Astrocyte (in vitro differentiated cells and primary cell): ENCODE measurements at places on chromosomes 1 and 21. TPM values are rescaled to one million over a fixed set of nuclear protein-coding genes. Genes with fewer than 3 reads are reported as not detected.

MATN1 gene
- 0.32 and 0.34 TPM in 2 replicates for total RNA-seq

DNA sequence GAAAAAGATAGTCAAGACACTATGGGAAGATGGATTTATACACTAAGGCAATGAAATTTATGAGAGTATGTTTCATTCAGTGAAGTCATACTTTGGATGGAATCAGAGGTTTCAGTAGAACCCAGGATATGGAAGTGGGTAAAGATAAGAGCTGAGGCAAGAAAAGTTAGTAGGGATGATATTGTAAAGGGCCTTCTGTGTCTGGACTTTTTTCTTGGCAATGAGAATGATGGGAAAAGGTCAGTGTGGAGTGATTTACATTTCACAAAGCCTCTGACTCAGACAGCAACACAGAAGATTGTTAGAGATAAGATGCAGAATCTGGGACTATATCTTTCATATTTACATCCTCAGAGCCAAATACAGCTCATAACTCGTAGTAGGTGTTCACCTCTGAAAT, 32.1 kb downstream of the SH3BGR start:
- peak; percentile 70 for DNase-seq
- no peaks in the 10 kb centered on the region for H3K4me1 ChIP-seq
- no peak overlapping the region for H3K4me3 ChIP-seq

EPHB2 gene
- total RNA-seq: 7.5 and 8.4 TPM in 2 replicates

CNKSR1 gene
- total RNA-seq: 4.2 and 5.0 TPM in 2 replicates

DNA sequence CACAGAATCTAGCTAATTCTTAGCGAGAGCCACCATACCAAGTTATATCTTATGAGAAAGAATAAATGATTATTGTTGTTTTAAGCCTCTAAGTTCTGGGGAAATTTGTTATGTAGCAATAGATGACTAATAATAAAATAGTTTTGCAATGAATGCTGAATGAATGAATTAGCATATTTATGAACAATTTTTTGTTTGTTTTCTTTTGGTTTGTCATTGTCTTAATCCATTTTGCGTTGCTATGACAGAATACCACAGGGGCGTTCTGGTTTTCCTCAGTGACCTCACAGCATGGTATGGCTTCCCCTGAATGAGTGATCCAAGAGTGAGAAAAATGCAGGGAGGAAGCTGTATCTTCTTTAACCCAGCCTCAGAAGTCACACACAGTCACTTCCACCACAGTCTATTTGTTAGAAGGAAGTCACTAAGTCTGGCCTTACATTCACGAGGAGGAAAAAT, 53.8 kb upstream of the HPDL start:
- H3K27ac ChIP-seq: peak overlapping the region; percentile 85
- no peaks in the 10 kb centered on the region for H3K36me3 ChIP-seq
- no peaks in the 10 kb centered on the region for H3K27me3 ChIP-seq
- DNase-seq: peak; percentile 67

DNA sequence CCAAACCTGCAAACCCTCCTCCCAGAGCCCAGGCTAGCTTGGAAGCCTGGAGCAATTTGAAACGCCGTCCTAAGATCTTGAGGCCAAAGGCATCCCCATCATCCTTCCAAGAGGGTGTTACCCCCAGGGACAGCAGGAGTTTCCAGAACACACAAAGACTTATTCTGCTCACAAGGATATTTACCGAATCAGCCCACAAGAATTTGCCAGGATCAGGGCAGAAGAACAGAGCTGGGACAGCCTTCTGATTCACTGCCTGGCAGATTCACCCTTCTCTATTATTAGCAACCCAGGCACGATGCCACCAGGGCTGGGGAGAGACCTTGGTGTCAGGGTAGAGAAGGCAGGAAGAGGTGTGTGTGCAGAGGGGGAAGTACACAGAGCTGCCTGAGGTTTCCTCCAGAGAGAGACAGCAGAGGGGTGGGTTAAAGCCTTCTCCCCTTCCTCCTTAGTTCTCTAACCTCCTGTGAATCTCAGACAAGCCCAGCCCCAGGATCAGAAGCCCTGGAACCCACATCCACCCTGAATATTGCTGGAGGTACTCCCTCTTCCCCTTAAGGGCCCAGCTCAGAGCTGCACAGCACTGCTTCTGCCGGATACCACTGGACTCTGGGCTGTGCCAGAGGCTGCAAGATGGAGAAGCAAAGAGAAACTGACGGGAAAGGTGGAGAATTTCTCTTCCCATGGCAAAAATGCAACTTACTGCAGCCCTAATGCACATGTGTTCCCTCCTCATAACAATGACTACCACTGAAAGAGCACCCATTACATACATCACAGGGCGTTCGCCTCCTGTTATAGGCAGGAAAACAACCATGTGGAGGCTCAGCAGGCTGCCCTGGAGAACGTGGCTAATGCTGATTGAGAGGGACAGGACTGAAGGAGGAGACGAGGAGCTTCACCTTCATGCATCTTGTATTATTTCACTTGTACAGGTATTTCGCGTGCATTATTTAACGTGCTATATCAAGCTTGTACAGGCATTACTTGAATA, 61.8 kb downstream of the ITPKB start:
- DNase-seq: peak; percentile 79
- no peak overlapping the region for H3K4me3 ChIP-seq
- no peak overlapping the region for H3K27ac ChIP-seq
- H3K4me1 ChIP-seq: peaks cover 24% of the 10 kb centered on the region
- H3K36me3 ChIP-seq: no peaks in the 10 kb centered on the region
- H3K27me3 ChIP-seq: no peaks in the 10 kb centered on the region

DNA sequence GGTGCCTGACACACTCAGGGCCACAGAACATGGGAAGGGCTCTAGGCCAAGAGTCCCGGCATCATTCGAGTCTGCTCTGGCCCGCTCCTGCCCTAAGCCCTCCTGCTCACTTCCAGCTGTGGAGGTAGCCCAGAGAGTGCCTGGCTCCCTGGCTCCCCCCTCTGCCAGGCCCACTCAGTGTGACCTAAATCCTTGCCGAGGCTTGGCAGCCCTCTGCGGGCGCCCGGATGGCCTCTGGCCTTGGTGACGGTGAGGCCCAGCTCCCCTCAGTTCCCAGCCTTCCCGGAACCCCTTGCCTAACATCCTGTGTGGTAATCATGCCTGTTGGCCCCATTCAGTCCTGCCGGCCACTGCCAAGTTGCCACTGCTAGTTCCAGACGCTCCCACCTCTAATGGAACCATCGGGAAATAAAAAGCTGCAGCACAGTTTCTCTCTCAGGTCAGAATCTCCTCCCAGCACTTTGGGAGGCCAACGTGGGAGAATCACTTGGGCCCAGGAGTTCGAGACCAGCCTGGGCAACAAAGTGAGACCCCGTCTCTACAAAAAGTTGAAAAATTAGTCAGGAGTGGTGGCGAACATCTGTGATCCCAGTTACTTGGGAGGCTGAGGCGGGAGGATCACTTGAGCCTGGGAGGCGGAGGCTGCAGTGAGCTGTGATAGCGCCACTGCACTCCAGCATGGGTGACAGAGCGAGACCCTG, 1.2 kb upstream of the H6PD start:
- peak; percentile 44 for DNase-seq
- no peak overlapping the region for H3K4me3 ChIP-seq
- H3K27me3 ChIP-seq: no peaks in the 10 kb centered on the region

DNA sequence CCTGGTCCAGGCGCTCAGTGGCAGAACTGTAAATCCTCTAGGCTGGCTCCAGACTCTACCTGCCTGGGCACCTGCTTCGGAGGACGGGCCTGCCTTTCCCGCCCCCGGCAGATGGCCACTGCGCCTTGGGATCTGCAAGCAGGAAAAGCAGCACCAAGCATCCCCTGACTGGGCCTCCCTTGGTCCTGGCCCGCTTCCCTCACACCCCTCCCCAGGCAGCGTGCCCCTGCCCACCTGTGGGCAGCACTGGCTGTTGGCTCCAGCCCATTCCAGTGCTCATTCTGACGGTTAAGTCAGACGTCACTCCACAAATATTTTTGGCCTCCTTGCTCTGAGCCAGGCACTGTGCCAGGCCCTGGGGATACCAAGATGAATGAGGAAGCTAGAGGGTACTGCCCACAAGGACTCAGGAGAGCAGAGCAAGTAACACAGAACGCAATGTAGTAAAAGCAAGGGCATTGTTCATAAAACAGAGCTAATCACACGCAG, 22.0 kb upstream of the BLACAT1 start:
- H3K36me3 ChIP-seq: no peaks in the 10 kb centered on the region
- peaks cover 25% of the 10 kb centered on the region for H3K27me3 ChIP-seq
- no peak overlapping the region for H3K27ac ChIP-seq
- H3K4me1 ChIP-seq: peaks cover 12% of the 10 kb centered on the region

DNA sequence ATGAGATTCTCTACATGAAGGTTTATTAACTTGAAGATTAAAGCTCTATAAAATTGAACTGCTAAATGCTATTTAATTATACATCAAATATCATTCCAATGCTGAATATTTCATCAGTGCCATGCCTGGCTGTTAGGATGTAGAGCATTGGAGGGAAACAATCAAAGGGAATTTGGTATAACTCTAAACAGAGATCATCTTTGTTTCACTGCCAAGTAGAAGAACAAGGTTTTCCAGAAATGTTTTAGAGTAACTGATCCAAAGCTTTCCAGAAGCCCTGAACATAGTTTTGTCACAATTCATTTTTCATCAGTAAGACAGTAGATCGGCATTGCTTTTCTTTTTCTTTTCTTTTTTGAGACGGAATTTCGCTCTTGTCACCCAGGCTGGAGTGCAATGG, 5.9 kb upstream of the DSTYK start:
- DNase-seq: no peak
- no peak overlapping the region for H3K4me3 ChIP-seq
- no peaks in the 10 kb centered on the region for H3K27me3 ChIP-seq
- H3K36me3 ChIP-seq: no peaks in the 10 kb centered on the region

GRCh38 chr1:244011271-244011670, 39.8 kb upstream of the ZBTB18 start:
- peaks cover 16% of the 10 kb centered on the region for H3K4me1 ChIP-seq
- DNase-seq: peak; percentile 34
- H3K4me3 ChIP-seq: no peak overlapping the region
- no peaks in the 10 kb centered on the region for H3K36me3 ChIP-seq
- no peak overlapping the region for H3K27ac ChIP-seq
- peaks cover 9% of the 10 kb centered on the region for H3K27me3 ChIP-seq

- no peaks in the 10 kb centered on the region for H3K4me1 ChIP-seq
- no peaks in the 10 kb centered on the region for H3K36me3 ChIP-seq
- H3K27me3 ChIP-seq: no peaks in the 10 kb centered on the region
- H3K4me3 ChIP-seq: no peak overlapping the region
- peak; percentile 12 for DNase-seq
Observed at GRCh38 chr1:66426239-66426853, 107.6 kb upstream of the SGIP1 start.

RGS8 gene
- 0.09 and 0.12 TPM in 2 replicates for total RNA-seq

DNA sequence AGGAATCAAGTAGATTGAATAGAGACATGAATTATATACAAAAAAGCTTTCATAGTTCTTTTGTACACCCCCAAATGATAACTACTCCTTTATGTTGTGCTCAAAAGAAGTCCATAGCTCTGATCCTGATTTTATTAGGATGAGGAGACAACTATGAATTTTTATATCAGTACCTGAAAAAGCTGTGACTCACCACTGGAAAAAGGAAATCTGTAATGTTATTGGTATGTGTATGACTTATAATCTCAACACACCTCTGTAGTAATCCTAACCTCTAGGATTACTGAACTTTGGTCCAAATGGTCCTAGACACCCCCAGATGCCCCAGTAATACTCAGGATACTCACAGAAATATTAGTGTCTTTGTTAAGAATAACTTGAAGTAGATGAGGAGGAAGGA, 10.2 kb downstream of the PRKAB2 start:
- H3K27me3 ChIP-seq: no peaks in the 10 kb centered on the region
- no peak overlapping the region for H3K4me3 ChIP-seq
- peaks cover 53% of the 10 kb centered on the region for H3K36me3 ChIP-seq
- no peak overlapping the region for H3K27ac ChIP-seq

GRCh38 chr1:70033266-70033873, 172.0 kb downstream of the LRRC40 start:
- H3K27ac ChIP-seq: no peak overlapping the region
- DNase-seq: no peak
- H3K27me3 ChIP-seq: no peaks in the 10 kb centered on the region
- H3K4me1 ChIP-seq: no peaks in the 10 kb centered on the region
- H3K36me3 ChIP-seq: no peaks in the 10 kb centered on the region

- DNase-seq: no peak
- no peak overlapping the region for H3K4me3 ChIP-seq
- H3K4me1 ChIP-seq: no peaks in the 10 kb centered on the region
- no peak overlapping the region for H3K27ac ChIP-seq
Observed at GRCh38 chr1:5949085-5949760, 43.0 kb downstream of the NPHP4 start.

GRCh38 chr1:117235863-117236465, 25.2 kb upstream of the VTCN1 start:
- H3K4me1 ChIP-seq: no peaks in the 10 kb centered on the region
- no peaks in the 10 kb centered on the region for H3K27me3 ChIP-seq
- no peak overlapping the region for H3K4me3 ChIP-seq

- no peaks in the 10 kb centered on the region for H3K27me3 ChIP-seq
- H3K27ac ChIP-seq: peak within 1 kb of the TSS; percentile 89
- peak; percentile 71 for DNase-seq
- peak within 1 kb of the TSS; percentile 90 for H3K4me3 ChIP-seq
- peaks cover 17% of the 10 kb centered on the region for H3K4me1 ChIP-seq
Observed at GRCh38 chr1:23777979-23778814, at the start of gene PITHD1. Gene PITHD1, plus strand, starts transcription at chr1:23778418. Its CDS starts 98 bp downstream, at chr1:23778516.

DNA sequence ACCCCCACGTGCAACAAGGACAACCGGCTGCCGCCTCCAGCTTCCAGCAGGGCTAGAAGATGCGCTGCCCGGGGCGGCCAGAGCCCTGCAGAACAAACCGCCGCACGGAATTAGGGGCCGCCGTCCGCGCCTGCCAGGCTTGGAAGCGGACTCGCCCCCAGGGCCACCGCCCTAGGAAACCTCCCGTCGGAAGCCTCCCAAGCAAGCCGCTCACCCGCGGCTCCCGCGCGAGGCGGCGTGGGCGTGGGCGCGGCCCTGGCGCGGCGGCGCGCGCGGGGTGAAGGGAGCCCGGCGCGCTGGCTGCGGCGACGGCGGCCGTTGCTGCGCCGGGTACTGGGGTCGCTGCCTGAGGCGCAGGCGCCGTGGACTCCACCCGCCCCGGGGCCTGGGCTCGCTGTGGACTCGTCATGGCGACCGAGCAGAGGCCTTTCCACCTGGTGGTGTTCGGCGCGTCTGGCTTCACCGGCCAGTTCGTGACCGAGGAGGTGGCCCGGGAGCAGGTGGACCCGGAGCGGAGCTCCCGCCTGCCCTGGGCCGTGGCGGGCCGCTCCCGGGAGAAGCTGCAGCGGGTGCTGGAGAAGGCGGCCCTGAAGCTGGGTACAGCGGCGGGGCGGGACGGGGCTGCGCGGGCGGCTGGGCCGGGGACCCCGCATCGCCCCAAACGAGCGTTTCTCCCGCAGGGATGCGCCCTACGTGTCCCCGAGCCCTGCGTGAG, at the start of gene SCCPDH:
Gene SCCPDH (plus strand): TSS at position 394 of the 715 bp plus-strand sequence. CDS start 14 bp downstream, at position 408.
- peaks cover 11% of the 10 kb centered on the region for H3K4me1 ChIP-seq
- H3K27me3 ChIP-seq: no peaks in the 10 kb centered on the region
- peaks cover 13% of the 10 kb centered on the region for H3K36me3 ChIP-seq
- DNase-seq: peak; percentile 49

GRCh38 chr1:220681220-220681880, 8.8 kb upstream of the C1orf115 start:
- no peak overlapping the region for H3K27ac ChIP-seq
- no peaks in the 10 kb centered on the region for H3K27me3 ChIP-seq
- no peak for DNase-seq
- no peaks in the 10 kb centered on the region for H3K4me1 ChIP-seq
- H3K4me3 ChIP-seq: no peak overlapping the region

ADAM30 gene
- total RNA-seq: not detected in 2 replicates
